ENCODE measurements at places on chromosomes 3 and 15. TPM values are rescaled to one million over a fixed set of nuclear protein-coding genes. Genes with fewer than 3 reads are reported as not detected.

Gene SSUH2
- total RNA-seq = 0.79 TPM

Gene LRTM1
- total RNA-seq = not detected

Gene GABPB1
- 42.5 TPM for total RNA-seq

Gene PPP1R14D
- total RNA-seq = not detected

Gene FRMD5
- 20.8 TPM for total RNA-seq

Gene NUP210
- 11.0 TPM for total RNA-seq

Gene SPPL2A
- 111 TPM for total RNA-seq
